ENCODE measurements at places on chromosomes 4 and X. TPM values are rescaled to one million over a fixed set of nuclear protein-coding genes. Genes with fewer than 3 reads are reported as not detected.

IRS4 gene
- not detected for total RNA-seq

PPARGC1A gene
- 0.12 TPM for total RNA-seq

TLR1 gene
- 0.22 TPM for total RNA-seq

POF1B gene
- 2.1 TPM for total RNA-seq

SLC10A4 gene
- total RNA-seq: 7.3 TPM

SPANXD gene
- total RNA-seq: not detected

GAGE13 gene
- total RNA-seq: not detected

ZCCHC18 gene
- total RNA-seq: not detected

UGT2B7 gene
- total RNA-seq: 0.35 TPM

AWAT2 gene
- total RNA-seq: not detected
